GOT3 (cell line): ENCODE measurements at places on chromosomes 1 and 21.

DNA sequence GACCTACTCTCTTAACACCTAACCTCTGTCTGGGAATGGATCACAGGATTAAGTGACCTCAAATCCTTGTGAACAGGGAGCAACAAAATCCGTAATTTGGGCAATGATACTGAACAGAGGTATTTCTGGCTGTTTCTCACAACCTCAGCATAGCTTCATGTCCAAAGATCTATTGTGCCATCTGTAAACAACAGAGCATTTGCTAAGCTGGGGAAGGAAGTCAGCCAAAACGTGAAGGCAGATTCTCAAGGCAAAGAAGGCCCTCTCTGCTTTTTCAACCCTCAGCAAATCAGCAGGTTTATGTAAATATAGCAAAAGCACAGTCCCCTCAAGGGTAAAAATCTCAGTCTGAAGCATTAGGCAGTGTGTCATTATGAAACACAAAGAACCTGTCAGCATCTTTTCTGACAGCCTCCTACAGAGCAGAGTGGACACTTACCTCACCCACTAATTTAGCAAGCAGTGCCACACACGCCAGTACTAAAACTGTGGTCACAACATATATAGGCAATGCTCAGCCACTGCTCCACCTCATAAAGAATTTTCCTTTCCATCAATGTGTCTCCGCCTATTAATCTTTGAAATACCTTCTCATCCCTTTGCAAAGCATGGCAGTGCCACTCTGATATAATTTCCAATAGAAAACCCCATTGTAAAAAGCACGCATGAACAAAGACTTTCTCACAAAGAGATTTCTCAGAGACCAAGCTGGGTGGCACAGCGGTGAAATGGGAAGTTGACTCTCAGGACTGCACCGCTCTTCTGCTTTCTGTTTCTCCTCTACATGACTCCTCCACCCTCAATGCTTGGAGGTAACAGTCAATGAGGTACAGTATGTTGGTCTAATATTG lies 188.0 kb downstream of the RERE start:
- DNase-seq: no peak

- no peak for DNase-seq
Observed at GRCh38 chr1:27074175-27074780, 61.6 kb upstream of the TENT5B start.

DNA sequence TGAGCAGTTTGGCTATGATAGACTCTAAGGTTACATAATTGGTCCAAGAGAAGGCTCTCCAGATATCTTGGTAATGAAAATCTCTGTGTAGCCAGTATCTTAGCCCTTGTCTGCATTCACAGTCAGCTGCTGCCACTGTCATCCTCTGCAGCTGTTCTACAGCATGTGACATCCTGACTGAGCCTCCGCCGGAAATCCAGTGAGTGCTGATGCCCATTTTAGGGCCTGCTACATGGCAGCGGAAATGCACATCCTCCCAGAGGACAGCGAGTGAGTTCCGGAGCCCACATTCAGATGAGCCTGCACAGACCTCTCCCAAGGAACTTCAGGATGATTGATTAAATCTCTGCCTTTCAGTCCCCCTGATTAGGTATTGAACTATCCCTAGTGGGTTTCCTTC lies 237.1 kb downstream of the HHIPL2 start:
- no peak for DNase-seq

GRCh38 chr1:221117548-221117951 lies 238.3 kb downstream of the HLX start:
- peak; percentile 37 for DNase-seq

- DNase-seq: no peak
Observed at GRCh38 chr1:54153535-54154439, 987 bp upstream of the CDCP2 start.

GRCh38 chr21:29547998-29548397 lies 249.3 kb downstream of the BACH1 start:
- DNase-seq: no peak

DNA sequence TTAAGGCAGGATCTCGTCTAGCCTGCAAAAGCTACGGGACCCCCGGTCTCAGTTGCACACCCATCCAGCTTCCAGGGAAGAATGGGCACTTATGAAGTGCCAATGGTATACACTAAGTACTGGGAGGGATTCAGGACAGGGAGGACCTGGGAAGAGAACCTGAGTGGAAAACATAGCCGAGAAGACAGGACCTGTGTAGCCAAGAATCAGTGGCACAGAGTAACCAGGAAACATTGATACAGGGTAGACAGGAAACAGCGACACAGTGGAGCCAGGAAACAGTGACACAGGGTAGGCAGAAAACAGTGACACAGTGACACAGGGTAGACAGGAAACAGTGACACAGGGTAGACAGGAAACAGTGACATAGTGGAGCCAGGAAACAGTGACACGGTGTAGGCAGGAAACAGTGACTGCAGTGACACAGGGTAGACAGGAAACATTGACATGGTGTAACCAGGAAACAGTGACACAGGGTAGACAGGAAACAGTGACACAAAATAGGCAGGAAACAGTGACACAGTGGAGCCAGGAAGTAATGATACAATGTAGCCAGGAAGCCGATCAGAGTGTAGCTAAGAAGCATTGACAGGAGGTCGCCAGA lies 138.0 kb upstream of the ARHGEF16 start:
- no peak for DNase-seq

- DNase-seq: no peak
Observed at GRCh38 chr1:197696372-197696771, 78.9 kb downstream of the DENND1B start.

- DNase-seq: peak; percentile 52
Observed at GRCh38 chr1:63674238-63674864, 81.1 kb downstream of the PGM1 start.

GRCh38 chr1:165877940-165878556 lies 50.6 kb downstream of the UCK2 start:
- DNase-seq: no peak

DNA sequence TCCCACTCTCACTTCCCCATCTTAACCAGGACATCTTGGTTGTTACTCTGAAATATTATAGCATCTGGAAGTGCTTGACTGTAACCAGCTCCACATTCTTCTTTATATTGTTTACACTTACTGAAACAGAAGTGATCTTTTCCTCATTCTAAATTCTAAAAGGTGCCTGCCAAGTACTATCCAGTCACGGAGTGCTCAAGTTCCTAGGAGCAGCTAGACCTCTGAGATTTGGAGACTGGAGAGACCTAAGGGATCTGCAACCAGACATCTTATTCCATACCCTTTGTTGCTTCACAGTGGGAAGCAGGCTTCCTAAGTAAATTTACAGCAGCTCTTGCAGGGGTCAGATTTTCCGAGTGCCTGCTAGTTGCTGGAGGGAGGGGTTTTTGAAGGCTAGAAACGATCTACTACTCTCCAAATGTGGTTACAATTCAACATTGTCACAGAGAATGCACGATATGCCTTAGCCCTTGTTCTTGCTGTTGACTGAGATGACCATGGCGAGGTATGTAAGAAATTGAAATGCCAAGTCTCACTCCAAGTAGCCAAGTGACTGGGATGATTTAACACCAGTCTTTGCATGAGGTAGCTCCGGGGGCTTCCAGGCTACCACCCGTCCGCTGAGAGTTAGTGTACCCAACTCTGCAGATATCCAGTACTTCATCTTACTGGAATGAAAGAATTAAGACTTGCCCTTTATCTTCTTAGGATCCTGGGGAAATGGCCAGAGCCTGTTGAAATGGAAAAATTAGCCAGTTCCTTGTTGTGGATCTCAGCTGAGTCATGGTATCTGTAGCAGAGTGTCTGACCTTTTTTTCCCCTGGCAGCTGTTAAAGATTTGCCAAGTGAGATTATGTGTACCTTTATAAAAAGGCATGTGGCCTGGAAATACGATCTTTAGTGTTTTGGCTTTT lies 150.8 kb downstream of the MAST2 start:
- DNase-seq: no peak

- DNase-seq: peak; percentile 95
Observed at GRCh38 chr1:201481761-201482493, 12.9 kb upstream of the PHLDA3 start.

DNA sequence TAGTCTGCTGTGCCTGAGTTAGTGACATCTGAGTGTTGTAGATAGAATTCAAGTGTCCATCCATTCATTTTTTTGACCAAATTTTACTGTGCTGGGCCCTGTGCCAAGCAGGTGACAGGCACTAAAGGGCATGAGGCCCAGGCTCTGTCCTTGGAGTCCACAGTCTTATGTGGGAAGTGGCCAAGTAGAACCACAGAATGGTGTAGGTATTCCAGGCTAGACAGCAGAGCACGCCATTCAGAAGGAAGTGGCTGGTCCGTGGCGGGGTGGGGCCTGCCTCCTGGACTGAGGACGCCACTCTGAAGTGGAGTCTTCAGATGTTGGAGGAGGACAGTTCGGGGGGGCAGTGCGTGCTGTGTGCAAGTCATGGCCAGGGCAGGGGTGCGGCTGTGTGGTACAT lies 68.9 kb upstream of the ACTL8 start:
- DNase-seq: no peak

DNA sequence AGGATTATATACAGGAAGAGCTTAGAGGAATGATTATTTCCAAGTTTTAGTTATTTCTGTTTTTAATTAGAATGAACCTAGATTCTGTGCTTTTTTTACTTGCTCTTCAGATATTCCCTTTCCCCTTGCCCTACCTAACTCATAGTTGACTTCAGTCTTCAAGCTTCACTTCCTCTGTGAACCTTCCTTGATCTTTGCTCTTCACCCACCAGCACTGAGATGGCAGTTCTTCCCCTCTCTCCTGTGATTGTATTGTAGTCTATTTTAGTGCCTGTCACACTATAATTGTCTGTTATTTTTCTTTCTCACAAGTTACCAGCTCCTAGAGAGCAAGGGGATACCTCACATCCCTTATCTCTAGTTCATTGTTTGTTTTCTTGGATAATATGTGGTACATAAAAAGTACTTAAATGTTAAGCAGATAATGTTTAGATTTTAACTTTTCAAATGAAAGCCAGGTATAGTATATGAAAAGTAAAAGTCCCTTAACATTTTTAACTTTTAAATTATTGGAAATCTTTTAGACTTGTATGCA lies 33.2 kb downstream of the KCTD3 start:
- no peak for DNase-seq

- no peak for DNase-seq
Observed at GRCh38 chr1:175162955-175163354, 29.6 kb downstream of the KIAA0040 start.

GRCh38 chr21:27954543-27955165 lies 987.8 kb upstream of the ADAMTS5 start:
- no peak for DNase-seq

- no peak for DNase-seq
Observed at GRCh38 chr1:74426208-74426937, 86.0 kb downstream of the LRRC53 start.

DNA sequence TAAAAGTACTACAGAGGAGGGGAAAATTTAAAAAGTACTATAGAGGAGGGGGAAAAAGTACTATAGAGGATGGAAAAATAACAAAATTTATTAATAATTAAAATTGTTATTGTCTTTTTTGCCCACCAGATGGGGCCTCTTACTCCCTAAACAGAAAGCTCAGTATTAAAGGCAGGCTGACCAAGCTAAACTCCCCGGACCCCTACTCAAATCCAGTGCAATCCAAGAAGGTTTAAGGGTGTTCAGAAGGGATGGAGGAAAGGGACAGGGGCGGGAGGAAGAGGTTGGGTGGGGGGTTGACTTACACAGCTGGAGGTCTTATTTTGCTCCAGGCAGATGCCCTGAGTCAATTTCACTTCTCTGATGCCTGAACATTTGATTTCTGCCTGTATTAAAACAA lies 13.7 kb downstream of the CD34 start:
- DNase-seq: no peak

GRCh38 chr1:244953901-244954300 lies 89.6 kb upstream of the HNRNPU start:
- no peak for DNase-seq
